Psoas muscle (tissue), 8 donors: ENCODE measurements at places on chromosomes 7 and 10.

GRCh38 chr10:31757831-31758230, 170.8 kb downstream of the ARHGAP12 start:
- peaks cover 40% of the 10 kb centered on the region for H3K4me1 ChIP-seq
- no peaks in the 10 kb centered on the region for H3K27me3 ChIP-seq

DNA sequence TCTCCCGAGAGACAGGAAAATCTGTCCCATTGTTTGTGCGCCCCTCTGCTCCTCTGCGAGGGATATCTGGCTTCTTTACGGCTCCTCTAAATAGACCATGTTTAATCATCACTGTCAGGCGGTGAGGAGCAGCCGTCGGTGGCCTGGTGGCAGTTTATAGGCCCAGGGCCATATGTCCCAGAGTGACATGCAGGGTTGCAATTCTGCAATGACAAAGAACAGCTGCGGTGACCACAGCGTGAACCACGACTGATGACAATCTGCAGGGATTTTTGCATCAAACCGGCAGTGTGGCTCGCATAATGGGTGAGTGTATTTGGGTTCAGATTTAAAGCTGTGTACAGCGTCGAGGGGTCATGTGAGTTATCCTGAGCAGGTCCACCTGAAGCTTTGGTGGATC, 41.5 kb downstream of the GATA3 start:
- DNase-seq = no peak
- no peak overlapping the region for H3K27ac ChIP-seq
- no peaks in the 10 kb centered on the region for H3K4me1 ChIP-seq
- H3K4me3 ChIP-seq = no peak overlapping the region

DNA sequence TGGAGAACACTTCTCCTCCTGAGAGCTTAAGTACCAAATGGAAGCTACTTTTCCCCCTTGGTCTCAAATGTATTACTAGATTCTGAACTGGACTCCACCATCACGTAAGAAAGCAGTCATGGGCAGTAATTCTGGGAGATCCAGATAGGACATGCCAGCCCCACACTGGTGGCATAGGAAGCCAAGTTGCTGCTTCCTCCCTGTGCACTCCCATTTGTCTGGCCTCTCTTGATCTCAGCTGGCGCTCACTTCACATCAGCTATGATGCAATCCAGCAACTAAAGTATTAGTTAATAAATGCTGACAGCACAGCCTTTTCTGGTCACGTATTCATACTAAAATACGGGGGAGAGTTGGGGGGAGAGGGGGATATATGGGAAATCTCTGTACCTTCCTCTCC, 3.4 kb upstream of the IL6 start:
- peaks cover 41% of the 10 kb centered on the region for H3K4me1 ChIP-seq
- H3K4me3 ChIP-seq = no peak overlapping the region
- peak; percentile 58 for DNase-seq
- no peaks in the 10 kb centered on the region for H3K36me3 ChIP-seq
- H3K27ac ChIP-seq = peak overlapping the region; percentile 56

- DNase-seq = peak; percentile 79
- peaks cover 4% of the 10 kb centered on the region for H3K36me3 ChIP-seq
- no peaks in the 10 kb centered on the region for H3K27me3 ChIP-seq
- peak overlapping the region; percentile 80 for H3K27ac ChIP-seq
- peak overlapping the region; percentile 85 for H3K4me3 ChIP-seq
- H3K4me1 ChIP-seq = peaks cover 13% of the 10 kb centered on the region
Measured at GRCh38 chr7:65980478-65981250, 1.3 kb downstream of the GUSB start.

DNA sequence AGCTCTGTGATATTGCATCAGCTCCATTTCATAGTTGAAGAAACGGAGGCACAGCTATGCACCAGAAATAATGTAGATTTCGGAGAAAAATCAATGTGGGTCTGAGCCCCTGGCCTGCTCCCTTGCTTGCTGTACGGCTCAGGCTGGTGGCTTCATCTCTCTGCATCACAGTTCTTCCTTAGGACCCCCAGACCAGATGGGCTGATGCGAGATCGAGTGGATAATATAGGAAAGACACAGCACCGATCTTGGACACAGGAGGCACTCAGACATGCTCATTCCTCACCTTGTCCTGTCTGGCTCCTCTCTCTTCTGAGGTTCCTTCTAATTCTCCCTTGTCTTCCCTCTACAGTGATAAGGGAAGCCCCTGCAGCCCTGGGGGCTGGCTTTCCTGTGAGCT, 365.9 kb upstream of the ZMIZ1 start:
- no peaks in the 10 kb centered on the region for H3K4me1 ChIP-seq
- no peak for DNase-seq
- H3K36me3 ChIP-seq = no peaks in the 10 kb centered on the region
- no peak overlapping the region for H3K4me3 ChIP-seq
- no peak overlapping the region for H3K27ac ChIP-seq

GRCh38 chr10:128438417-128439063, 312.3 kb upstream of the MKI67 start:
- no peak for DNase-seq
- H3K4me1 ChIP-seq = no peaks in the 10 kb centered on the region
- H3K27ac ChIP-seq = no peak overlapping the region
- H3K4me3 ChIP-seq = no peak overlapping the region
- H3K36me3 ChIP-seq = no peaks in the 10 kb centered on the region

DNA sequence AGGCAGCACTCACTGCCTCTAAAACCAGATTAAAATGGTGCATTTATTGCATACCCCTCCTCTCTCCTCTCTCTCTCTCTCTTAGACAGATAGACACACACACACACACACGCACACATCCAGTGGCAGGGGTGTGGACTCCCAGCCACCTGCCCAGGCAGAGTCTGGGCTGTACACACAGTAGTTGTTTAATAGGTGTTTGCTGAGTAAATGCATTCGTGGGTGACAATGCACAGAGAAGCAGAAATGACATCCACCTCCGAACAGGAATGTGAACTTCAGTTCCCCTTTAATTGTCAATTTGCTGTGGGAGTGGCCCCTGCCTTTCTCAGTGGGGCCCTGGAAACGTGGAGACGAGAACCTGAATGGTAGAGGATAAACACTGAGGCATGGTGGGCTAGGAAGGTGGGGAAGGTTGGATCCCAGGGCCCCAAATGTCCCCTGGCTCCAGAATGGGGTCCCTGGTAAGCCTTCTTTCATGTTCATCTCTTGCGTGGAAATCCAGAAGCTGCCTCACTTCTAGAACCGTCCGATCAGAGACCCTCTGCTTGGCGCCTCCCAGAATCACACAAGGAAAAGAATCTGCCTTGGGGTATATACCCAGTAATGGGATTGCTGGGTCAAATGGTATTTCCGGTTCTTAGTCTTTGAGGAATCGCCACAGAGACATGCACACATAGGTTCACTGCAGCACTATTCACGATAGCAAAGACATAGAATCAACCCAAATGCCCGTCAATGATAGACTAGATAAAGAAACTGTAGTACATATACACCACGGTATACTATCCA, 58.5 kb upstream of the ECHDC3 start:
- DNase-seq = no peak
- no peaks in the 10 kb centered on the region for H3K4me1 ChIP-seq
- H3K27me3 ChIP-seq = no peaks in the 10 kb centered on the region

GRCh38 chr7:36203071-36203790, 50.2 kb downstream of the EEPD1 start:
- H3K27ac ChIP-seq = no peak overlapping the region
- H3K4me3 ChIP-seq = no peak overlapping the region
- H3K27me3 ChIP-seq = no peaks in the 10 kb centered on the region

DNA sequence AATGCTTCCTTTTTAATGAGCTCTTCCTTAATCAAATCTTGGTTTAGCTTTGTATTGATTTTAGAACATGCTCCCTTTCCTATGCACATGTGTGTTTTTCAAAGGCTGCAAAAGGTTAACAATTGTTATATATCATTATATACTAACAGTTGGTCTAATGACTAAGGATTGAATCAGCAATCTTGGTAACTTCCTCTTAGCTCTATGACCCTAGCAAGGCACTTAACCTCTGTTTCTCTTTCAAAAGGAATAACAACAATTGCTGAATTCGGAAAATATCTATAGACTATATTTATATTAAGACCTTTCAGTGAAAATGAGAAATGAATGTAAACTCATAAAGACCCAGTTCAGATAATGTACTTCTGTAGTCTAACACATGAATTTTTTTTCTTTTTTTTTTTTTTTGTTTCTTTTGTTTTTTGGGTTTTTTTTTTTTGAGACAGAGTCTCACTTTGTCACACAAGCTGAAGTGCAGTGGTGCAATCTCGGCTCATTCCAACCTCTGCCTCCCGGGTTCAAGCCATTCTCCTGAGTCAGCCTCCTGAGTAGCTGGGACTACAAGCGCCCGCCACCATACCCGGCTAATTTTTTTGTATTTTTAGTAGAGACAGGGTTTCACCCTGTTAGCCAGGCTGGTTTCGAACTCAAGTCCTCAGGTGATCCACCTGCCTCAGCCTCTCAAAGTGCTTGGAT, 48.8 kb downstream of the HOXA1 start:
- H3K27ac ChIP-seq = no peak overlapping the region
- no peaks in the 10 kb centered on the region for H3K36me3 ChIP-seq
- H3K4me1 ChIP-seq = no peaks in the 10 kb centered on the region
- no peak overlapping the region for H3K4me3 ChIP-seq

GRCh38 chr7:99453105-99453504, 12.9 kb downstream of the ATP5MF start:
- H3K36me3 ChIP-seq = peaks cover 97% of the 10 kb centered on the region
- H3K4me1 ChIP-seq = no peaks in the 10 kb centered on the region
- H3K4me3 ChIP-seq = no peak overlapping the region
- no peaks in the 10 kb centered on the region for H3K27me3 ChIP-seq
